ENCODE measurements at places on chromosomes 7 and 10.

DNA sequence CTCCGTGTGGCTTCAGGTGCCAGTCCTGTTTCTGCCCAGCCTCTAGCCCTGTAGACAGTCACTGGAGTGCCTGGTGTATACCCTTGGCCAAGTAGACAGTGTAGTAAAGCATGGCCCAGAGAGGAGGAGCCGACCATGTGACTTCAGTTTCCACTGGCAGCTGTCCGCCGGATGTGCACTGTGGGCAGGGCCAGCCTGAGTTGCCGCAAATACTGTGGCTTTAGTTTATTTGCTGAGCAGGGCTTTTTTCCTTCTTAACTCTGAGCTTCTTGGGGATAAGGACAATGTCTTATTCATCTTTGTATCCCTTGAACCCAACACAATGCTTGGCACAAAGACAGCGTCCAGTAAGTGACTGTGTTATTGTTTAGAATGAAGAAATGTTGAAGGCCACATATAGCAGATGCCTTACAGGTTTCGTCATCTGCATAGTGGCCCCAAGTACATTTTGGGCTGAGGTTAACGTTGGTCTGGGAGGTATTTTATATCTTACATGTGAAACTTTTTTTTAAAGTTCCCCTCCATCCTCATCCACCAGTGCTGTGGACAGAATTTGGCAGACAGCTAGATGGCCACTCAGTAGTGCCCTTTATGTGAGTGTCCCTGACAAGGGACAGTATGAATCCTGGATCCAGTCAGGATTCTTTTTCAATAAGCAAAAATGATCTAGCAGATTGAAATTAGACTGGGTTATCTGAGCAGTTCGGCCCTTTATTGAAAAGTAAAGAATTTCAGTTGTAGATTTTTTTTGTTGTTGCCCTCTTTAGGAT, 40.6 kb downstream of the CYP17A1 start:
- peak; percentile 5 for DNase-seq

DNA sequence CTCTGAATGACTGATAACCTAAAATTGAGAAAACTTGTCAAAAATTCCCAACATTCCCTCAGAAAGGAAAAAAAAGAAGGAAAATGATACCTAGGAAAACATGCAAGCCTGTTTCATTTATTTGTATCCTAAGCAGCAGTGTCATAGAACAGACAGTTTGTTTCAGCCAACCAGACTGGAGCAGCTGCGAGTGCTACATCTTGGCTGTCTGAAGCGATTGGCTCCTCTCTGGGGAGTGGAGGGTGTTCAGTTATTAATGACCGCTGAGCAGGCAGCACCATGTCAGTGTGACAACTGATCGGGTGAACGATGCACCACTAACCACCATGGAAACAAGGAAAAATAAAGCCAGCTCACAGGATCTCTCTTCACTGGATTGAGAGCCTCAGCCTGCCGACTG, at the start of gene LRRN3:
Gene LRRN3 (plus strand): TSS at position 282 of the 400 bp plus-strand sequence. CDS start 31,646 bp downstream, outside the sequence.
- no peak for DNase-seq

DNA sequence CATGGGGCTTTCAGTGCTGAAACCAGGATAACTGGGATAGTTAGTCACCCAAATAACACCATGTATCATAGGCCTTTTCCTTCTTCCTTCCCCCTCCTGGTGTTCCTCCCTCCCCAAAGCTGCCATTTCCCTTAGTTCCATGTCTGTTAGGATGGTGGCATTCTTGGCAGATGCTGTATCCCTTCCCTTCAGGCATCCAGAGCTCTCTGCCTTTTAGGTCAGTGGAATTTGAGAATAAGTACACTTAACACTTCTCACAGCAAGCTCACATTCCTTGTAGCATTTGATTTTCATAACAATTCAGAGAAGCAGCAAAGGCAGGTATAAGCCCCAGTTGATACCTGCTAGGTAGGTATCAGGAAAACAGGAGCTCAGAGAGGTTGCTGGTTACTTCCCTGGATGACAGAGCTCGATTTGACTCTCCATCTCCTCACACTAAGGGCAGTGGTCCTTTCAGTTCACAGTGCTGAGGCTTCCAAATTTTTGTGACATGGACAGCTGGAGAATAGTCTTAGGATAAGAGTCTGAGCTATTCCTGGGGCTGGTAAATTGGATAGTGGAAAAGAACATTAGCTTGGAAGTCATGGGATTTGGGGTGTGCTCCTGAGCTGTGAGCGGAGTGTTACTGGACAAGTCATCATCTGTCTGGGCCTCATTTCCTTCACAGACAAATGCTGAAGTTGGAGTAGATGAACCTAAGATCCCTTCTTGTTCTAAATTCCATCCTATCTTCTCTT, 108.7 kb upstream of the RHOBTB1 start:
- DNase-seq: no peak

- no peak for DNase-seq
These were observed 37.4 kb upstream of the EEPD1 start for GRCh38 chr7:36115448-36116321.

DNA sequence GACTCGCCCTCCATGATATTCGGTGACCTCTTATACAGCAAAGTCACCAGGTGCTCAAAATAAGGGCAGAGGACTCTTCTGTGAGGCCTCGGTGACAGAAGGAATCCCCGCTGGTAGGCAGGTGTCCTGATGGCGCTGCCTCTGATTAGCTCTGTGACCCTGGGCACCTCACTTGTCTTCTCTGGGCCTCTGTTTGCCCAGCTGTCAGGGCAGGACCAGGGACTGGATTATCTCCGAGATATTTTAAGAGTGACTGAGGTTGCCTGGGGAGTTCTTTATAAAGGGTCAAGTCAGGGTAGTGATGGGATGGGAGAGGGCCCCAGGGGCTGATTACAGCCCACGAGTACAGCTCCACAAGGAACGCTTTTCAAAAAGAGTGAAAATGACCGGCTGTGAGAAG, 70.9 kb upstream of the SAMD8 start:
- DNase-seq: no peak
